ENCODE measurements at places on chromosomes 2 and 18.

DNA sequence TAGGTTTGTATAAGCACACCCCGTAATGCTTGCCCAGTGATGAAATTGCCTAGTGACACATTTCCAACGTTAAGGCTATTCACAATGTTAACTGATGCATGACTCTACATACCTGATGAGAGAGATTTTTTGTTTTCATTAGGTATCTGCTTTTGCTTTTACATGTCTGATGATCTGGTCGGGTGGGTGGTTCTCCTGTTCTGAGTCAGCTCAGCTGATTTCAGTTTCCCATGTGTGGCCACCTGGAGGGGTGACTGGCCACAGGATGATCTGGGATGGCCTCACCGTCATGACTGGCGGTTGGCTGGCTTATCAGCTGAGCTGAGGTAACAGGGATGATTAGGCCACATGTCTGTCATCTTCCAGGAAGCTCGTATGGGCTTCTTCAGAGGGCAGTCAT lies 33.8 kb upstream of the ACYP2 start:
- DNase-seq: no peak

- no peak for DNase-seq
These were observed 122.3 kb downstream of the ASB1 start for GRCh38 chr2:238548902-238549462.

DNA sequence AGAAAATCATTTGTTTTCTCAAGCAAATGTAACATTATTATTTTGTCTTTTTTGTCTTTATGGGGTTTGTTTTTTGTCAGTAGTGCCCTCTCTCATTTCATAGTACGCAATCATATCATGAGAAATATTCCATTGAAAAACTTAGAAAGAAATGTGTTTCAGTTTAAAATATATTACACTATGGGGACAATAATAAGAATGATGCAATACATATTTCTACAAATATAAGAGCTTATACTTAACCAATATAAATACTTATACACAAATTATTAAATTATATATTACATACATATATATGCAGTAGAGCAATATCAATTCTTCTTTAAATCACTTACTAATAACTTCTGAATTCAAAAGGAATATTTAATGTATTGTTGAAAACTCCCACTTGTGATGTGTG lies 13.7 kb downstream of the LRRTM4 start:
- DNase-seq: no peak

DNA sequence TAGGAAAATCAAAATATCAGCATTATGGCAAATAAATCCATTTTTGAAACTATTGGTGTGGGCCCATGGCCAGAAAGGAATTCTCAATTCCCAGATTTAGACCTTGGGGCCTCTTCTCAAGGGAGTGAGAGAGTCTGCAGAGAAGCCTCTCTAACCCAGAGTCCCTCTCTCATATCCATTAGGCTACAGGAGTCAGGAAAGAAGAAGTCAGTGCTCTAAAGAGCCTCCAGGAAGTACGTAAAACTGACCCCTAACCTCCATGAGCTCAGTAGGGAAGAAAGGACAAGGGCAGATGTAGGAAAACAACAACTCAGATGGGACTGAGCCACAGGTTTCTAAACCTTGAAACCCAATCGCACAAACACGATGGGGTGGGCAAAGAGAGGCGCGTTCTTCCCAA lies 479.9 kb upstream of the TNP1 start:
- no peak for DNase-seq

GRCh38 chr2:120066800-120067547 lies 54.1 kb downstream of the EPB41L5 start:
- DNase-seq: no peak

DNA sequence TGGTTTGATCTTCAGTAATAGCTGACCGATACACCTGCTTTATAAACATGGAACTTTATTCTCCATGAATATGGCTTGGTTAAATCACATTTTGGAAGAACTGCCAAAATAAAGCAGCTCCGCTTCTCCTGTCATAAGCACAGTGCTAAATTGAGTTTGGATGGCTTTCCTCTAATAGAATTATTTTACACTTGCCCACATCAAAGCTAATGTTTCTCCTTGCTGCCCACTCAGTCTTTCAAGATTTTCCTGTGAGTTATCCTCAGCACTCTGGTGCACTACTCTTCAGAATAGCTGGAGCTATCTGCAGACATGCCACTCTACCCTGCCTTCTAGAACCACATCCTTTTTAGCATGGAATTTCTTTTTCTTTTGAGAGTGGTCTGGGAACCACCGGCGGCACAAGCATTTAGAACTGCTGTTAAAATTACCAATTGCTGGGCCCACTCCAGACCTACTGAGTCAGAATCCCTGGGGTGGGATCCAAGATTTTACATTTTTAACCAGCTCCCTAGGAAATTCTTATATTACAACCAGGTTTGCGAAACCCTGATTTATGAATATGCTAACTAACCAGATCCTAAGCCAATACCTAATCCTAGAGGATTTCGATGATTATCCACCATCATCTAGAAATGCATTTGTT lies 283.3 kb downstream of the AFF3 start:
- DNase-seq: no peak

GRCh38 chr2:226655871-226656270 lies 143.7 kb downstream of the IRS1 start:
- no peak for DNase-seq

DNA sequence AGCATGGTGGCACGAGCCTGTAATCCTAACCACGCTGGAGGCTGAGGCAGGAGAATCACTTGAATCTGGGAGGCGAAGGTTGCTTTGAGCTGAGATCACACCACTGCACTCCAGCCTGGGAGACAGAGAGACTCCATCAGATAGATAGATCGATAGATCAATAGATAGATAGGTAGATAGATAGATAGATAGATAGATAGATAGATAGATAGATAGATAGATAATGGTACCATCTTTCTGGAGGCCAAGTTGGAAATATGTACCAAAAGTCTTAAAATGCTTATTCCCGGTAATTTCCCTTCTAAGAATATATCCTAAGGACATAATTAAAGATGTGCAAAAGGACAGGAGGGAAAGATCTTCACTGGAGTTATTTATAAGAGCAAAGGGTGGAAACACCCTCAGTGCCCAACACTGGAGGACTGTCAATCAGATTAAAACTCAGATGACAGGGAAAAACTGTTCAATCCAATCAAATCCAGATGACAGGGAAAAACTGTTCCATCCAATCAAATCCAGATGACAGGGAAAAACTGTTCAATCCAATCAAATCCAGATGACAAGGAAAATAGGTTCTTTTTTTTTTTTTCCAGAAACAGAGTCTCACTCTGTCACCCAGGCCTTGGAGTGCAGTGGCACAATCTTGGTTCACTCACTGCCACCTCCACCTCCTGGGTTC lies 49.0 kb upstream of the UBE2F start:
- no peak for DNase-seq

- no peak for DNase-seq
These were observed 18.0 kb downstream of the TBR1 start for GRCh38 chr2:161434118-161434517.

- DNase-seq: no peak
These were observed 100.9 kb downstream of the CRIM1 start for GRCh38 chr2:36456227-36457175.

GRCh38 chr2:225002656-225003045 lies 39.6 kb downstream of the DOCK10 start:
- no peak for DNase-seq

DNA sequence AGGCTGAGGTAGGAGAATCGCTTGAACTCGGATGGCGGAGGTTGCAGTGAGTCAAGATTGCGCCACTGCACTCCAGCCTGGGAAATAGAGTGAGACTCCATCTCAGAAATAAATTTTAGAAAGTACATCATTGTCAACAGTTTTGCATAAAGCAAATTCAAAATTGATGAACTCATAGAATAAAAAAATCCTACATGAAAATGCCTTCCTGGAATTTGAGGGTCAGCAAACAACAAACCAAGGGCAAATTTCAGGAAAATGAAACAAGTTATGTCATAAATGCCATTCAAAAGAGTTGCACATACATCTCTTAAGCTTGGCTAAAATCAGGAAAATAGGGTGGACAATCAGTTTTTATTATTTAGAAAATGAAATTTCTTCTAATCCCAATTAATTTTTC lies 45.1 kb downstream of the COL5A2 start:
- no peak for DNase-seq

DNA sequence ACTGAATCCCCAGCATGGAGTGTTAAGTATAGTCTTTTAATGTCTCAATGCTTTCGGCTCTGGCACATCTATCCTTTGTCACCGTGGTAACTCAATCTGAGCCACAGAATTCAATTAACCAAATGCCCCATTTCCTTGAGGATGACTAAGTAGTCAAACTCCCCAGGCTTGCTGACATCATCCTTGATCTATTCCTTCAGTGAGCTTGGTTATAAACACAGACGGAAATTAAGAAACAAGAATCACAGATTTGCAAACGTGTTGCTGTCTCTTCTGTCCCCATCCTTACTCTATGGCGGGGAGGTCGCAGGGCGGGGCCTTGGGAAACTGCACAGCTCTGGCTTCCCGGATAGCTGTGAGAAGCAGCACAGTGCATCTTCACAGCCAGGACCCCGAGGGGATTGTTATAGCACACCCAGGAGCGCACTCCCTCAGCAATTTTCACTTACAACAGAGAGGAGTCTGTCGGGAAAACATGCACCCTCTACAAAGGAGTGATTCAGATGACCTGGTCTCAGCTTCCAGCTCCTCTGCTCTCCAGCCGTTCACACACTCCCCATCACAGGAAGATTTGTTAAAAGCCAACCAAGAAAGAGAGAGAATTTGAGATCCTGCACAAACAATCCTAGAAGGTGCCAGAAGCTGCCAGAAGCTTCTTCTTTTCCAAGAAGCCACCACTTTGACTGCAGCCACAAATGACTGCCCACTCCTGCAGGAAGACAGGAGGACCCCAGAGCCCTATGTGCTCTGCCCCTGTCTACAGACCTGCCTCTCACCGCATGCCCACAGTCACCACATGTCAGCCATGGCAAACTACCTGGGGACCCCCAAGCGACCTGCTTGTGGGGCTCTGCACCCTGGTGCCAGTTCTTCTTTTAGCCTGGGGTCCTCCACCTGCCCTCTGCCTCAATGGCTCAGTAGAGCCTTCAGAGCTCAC lies 44.9 kb upstream of the YWHAQ start:
- no peak for DNase-seq

DNA sequence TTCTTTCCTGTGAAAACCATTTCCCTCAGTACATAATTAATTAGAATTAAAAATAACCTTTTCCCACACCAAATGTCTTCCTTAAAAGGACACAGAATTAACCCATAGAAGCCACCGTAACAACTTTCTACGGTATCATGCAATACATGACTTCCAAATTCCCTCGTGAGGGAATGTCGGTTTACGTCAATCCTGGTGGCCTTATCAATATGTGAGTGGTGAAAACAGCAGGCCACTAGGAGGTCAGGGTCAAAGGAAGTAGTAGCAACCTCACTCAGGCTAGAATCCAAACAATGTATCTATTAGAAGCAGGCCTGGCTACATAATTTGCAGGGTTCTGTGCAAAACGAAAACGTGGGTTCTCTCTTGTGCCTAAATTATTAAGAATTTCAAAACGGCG lies 112.2 kb downstream of the GAREM1 start:
- no peak for DNase-seq

GRCh38 chr2:73350035-73350691 lies 35.5 kb upstream of the ALMS1 start:
- DNase-seq: no peak

DNA sequence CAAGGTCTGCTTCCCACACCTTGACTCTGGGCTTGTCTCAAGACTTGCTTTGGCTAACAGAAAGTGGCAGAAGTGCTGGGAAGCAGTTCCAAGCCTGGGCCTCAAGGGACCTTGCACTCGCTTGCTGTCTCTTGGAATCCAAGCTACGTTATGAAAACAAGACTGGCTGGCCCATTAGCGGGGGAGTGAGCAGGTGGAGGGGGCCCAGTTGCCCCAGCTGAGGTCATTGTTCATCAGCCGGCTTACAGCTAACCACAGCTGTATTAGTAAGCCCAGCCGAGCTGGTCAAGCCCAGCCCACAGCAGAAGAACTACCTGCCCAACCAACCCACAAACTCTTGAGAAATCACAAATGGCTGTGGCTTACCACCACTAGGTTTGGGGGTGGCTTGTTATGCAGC lies 63.1 kb downstream of the MARCO start:
- no peak for DNase-seq

DNA sequence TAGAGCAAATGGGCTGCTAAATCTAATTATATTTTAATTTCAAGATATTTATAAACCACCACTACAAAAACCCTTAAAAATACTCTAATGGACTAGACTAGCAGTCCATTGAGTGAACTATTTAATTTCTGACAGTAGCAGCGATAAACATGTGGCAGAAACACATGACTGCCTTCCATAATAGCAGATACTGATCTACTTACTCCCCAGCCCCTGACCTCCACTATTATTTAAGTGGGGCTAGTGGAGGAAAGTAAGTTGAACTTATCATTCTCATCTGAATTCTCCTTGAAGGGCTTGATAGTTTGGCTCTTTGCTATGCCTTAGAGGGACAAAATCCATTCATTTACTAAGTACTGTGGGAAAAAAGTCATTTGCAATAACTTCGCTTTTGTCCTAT lies 90.8 kb downstream of the TTN start:
- DNase-seq: no peak

All from NCI-H524 (cell line).